Ecto neural progenitor cell (in vitro differentiated cells): ENCODE measurements at places on chromosomes 6 and 20.

- DNase-seq: no peak
Measured at GRCh38 chr6:166408936-166409755, 26.4 kb upstream of the MPC1 start.

DNA sequence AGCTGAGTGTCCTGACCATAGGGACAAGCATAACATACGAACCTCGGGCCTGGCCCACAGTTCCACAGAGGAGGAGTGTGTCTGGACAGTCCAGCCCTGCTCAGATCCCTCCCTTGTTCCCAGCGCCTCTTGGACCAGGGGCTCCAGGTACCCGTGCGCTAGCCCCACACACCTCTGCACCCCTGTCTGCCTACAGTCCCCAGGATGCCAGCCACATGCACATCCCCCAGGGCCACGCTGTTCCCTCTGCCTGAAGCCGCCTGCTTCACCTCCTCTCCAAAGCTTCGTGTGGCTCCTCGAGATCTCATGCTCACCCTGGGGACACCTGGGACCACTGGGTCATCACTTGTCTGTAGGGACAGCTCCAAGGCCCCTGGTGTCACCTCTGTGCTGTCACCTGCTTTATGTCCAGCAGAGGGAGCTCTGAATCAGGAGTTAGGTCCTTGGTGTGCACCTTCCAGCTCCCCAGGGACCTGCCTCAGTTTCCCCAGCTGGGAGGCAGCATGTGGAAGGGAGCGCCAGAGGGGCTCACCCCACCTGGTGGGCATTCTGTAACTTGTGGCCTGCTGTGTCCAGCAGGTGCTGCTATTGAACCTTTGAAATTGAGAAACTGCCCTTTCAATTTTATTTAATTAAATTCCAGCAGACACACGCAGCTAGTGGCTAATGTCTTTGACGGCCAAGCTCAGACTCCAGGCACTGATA is 7.3 kb upstream of the YTHDF1 start:
- peak; percentile 73 for DNase-seq

DNA sequence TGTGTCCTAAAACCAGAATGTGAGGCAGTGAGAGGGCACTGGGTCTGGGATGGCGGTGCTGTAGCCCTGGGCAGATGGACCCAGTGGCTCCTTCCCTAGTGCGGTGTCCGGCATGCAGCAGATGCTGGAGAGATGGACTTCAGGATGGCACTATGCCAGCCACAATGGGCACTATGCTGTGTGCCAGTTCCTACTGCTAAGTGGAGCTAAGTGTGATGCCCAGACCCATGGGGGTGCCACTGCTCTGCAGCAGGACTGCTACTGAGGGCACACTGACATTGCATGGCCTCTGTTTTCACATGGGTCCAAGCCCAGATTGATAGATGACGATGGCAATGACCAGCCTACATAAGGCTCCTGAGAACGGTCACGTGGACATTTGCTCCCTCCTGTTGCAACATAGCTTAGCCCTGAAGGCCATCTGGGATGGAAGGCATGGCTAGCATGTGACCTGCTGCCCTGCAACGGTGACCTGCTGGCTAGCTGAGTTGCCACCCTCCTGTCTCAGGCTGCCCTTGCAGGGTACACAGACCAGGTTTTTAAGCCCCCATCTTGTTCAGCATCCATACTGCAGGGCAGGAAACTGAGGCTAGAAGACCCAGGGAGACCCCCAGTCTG is 31.3 kb upstream of the KCNK16 start:
- DNase-seq: no peak

DNA sequence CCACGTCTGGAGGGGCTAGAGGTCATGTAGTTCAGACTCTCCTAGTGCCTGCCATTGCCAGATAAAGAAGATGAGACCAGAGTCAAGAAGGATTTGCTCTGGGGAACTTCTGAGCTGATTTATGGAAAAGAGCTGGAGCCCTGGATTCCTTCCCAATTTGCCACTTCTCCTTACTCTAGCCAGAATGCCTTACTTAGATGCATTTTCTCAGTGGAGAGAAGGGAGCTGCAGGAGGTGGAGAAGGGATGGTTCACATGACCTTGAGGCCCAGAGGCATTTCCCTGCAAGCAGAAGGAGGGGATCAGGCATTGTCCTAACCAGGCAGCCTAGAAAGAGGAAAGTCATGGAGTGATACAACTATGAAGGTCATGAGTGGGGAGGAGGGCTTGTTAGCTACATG is 122.2 kb downstream of the UNC5CL start:
- DNase-seq: no peak

DNA sequence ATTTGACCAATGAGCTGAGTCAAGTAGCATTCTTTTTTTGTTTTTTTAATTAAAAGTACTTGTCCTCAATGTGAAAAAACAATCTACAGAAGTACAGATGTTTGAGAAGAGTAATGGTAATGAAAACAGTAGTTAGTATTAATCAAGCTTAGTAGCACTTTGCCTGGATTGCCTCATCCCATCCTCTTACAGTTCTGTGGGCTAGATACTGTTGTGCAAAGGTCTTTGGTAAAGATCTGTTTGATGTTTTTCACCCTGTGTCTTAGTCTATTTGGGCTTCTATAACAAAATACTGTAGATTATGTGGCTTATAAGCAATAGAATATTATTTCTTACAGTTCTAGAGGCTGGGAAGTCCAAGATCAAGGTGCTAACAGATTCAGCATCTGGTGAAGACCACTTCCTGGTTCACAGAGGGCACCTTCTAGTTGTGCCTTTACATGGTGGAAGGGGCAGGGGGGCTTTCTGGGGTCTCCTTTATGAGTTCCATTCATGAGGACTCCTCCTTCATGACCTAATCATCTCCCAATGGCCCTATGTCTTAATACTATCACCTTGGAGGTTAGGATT is 84.3 kb downstream of the SHLD1 start:
- DNase-seq: no peak

DNA sequence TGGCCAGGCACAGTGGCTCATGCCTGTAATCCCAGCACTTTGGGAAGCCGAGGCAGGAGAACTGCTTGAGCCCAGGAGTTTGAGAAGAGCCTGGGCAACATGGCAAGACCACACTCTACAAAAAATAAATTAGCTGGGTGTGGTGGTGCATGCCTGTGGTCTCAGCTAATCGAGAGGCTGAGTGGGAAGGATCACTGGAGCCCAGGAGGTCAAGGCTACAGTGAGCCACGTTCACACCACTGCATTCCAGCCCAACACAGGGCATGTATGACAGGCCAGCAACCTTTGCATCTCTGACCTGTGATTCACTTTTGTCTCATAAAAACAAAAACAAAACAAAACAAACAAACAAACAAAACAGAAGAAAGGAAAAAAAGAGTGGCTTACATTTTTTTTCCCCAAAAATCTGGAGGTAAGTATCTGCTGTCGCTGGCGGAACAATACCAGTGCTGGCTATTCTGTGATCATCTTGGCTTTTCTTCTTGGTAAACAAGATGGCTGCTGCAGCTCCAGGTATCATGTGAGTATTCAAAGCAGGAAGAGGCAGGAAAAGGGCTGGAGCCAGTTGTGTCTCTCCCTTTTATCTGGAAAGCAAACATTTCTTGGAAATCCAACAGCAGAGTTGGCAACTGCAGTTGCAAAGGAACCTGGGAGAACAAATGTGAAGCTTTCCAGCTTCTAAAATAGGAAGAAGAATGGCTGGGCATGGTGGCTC is 40.4 kb upstream of the ZMYND8 start:
- DNase-seq: no peak

DNA sequence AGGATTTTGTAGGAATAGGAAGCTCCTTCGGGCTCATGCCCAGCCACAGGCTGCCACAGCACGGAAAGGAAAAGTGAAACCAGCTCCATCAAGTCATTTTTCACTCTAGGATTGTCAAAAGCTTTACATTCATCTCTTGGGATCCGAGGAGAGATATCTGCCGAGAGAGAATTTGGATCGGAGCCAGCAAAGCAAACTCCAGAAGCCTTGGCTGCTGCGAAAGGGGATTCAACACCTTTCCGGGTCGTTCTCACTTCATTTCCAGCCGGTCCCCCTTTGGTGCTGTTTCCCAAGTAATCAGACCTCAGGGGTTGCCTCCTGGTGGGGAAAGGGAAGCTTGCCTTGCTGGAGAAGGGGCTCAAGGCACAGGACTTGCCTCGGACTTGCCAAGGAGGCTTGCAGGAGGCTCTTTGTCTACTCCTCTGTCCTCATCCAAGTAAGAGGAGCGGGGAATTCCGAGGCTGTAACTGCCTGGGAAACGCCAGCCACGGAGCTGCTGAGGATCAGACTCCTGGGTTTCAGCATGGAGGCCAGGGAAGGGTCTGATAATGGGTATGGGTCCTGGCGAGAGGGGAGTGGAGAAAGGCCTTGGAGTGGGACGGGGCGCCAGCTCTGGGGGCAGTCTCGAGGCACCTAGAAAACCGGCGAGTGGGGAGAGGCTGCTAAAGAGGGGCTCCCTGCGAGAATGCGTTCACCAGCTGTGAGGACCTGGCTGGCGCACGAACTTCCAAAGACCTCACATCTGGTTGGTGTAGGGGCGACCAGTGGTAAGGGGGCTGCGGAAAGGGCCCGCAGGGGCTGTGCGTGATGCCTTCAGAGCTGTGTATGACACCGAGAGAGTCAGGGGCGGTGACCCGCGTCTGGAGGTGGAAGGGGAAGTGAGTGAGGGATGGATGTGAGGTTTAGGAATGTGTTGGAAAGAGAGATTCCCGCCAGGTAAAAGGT is 702 bp downstream of the ETV7 start:
- peak; percentile 59 for DNase-seq

DNA sequence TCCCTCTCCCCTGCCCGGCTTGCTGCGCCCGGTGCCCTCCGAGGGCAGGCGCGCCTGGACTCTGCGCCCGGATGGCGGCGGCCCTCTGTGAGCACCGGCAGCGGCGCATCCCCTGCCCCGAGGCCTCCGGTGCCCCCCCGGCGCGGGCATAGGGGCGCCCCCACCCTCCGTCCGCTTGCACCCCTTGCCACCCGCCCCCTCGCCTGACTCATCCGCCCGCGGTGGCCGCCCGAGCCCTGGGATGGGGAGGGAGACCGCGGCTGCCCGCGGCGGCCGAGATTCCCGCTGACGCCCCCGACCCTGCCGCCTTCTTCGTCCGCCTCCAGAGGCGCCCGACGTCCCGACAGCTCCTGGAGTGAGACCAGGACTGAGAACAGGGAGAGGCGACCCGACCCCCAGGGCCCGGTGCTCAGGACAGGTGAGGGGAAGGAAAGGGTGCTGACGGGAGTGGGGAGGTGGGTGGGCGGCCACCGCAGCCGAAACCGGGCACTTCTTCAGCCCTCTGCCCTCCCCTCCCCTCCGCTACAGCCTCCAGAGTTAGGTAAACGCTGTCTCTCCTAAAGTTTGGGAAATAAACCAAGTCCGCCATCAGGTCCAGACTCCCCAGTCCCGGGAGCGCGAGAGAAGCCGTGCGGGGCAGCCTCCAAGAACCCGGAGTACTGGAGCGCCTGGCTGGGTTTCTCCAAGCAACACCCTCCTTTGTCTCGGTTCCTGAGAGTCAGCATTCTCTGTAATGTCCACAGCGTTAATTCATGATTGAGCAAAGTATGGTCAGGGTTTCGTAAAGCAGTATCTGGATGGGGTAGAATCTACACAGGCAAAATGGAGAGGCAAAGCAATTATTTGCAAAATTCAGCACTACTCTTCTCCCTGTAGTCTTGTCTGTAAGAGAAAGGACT is 539 bp downstream of the TMEM200A start:
- DNase-seq: peak; percentile 82

- DNase-seq: no peak
Measured at GRCh38 chr20:57429580-57430200, 38.5 kb downstream of the RBM38 start.
